Non-pigmented ciliary epithelial cell (primary cell): ENCODE measurements at places on chromosomes 16 and 17.

GRCh38 chr17:17883801-17884200 is 47.0 kb upstream of the SREBF1 start:
- DNase-seq = no peak

DNA sequence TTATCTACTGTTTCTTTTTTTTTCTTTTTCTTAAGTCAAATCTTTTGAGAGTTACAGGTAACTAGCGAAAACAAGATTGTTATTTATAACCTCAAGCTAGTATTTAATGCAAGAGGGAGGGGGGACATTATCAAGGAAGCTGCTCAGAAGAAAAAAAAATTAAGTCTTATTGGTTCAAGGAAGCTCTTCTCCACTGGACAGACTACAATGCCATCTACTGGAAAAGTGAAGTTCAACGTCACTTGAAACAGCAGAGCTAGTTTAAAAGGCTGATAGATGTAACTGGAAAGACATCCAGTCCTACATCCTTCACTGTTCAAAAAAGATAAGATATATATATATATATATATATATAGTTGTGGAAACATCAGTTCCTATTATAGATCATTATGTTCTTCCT is 418.0 kb upstream of the PSMD7 start:
- peak; percentile 54 for DNase-seq

- no peak for DNase-seq
Measured at GRCh38 chr17:17504341-17505140, 8.3 kb upstream of the RASD1 start.

DNA sequence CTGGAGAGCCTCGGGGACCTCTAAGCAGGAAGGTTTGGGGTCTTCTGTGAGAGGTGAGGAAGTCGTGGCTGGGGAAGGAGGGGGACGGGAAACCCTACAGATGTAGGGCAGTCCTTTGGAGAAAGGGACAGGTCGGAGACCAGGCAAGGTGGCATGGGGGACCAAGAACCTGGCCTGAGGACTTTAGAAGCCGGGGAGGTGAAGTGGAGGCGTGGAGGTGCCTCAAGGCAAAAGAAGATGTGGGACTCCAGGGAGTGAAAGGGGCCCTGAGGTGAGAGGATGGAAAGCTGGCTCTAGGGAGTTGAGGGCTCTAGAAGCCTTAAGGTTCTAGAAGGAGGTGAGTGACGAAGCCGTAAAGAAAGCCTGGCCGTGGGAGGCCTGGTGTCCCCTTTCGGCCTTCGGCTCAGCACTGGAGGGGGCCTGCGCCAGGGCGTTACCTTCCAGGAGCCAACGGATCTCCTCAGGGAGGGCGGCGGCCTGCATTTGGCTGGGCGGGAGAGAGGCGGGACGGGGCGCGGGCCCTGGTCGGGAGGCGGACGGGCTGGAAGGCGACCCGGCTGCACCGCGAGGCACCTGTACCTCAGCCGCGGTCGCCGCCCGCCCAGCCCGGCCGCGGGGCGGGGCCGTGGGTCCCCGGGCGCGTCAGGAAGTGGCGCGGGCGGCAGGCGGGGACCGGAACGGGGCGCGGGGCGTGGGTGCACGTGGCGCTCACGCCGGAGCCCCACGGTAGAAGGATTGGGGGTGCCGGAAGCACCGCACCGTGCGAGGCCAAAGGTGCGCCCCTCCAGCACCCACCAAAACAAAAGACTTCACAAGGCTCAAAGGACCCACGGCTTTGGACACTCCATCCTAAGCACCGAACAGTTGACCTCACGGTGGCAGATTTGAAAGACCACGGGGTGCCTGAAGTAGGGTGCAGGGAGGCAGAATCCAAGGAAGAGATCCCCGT is at the start of gene SKAP1:
SKAP1 (minus strand) TSS at position 577 of the 949 bp plus-strand sequence.
- DNase-seq = no peak

DNA sequence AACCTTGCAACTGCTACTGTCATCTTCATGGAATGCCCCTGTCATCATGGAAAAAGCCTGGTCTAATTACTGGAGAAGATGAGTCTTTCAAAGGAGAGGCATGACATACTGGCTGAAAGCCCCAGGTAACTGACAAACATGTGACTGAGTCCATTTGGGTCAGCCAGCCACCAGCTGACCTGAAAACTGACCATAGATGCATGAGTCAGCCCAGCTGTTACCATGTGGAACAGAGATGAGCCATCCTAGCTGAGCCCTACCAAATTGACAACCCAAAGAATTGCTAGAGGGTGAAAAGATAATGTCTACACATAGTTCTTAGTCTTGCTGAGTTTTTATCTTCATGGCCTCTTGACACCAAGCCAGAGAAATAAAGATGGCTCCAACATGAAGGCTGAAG is 311.8 kb downstream of the UTP18 start:
- DNase-seq = no peak

- no peak for DNase-seq
Measured at GRCh38 chr17:43584666-43585102, 38.5 kb upstream of the ETV4 start.

DNA sequence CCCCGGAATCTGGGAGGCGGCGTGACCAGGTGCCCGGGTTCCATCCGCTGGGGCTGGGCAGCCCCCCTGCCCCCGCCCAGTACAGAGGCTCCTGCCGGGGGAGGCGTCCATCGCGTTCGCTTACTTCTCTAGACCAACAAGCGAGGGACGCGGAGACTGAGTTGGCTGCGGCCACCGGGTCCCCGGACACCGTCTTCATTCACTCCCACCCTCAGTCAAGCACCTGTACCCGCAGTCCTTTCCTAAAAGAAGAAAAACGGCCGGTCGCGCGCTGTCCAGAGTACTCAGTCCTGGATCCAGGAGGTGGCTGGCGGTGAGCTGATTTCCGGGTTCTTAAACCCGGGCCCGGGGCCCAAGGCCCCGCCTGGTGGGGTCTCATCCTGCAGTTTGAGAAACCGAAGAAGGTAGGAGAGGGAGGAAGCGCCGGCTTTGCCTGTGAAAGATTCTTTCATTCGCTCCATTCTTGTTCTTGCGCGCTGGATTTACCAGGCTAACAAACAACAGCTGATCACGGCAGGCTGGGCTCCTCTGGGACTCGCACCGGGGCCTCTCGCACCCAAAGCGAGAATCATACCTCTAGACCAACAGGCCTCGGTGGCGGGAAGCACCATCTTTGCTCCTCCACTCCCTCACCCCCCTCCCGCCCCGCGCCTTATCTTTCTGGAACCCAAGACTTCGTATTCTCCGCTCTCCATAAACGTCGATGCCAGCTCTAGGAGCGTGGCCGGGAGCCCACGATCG is 17.4 kb upstream of the OR1F1 start:
- no peak for DNase-seq

DNA sequence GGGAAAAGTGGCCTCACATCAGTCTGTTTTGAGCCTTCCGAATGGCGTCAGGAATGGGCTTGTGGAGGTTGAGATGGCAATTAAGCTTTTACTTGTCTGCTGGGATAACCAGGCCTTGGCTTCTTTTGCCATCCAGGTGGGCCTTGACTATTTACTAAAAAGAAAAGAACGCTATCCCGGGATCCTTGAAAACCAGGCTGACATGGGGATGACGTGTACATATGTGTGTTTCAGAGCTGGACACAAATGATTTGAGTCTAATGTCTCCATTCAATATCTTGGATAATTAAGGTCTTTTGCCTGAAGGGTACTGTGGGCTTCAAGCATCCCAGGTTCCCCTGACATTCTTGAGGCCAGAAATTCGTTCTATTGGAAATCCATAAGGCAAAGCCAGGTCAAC is 32.6 kb upstream of the HOXB13 start:
- no peak for DNase-seq

DNA sequence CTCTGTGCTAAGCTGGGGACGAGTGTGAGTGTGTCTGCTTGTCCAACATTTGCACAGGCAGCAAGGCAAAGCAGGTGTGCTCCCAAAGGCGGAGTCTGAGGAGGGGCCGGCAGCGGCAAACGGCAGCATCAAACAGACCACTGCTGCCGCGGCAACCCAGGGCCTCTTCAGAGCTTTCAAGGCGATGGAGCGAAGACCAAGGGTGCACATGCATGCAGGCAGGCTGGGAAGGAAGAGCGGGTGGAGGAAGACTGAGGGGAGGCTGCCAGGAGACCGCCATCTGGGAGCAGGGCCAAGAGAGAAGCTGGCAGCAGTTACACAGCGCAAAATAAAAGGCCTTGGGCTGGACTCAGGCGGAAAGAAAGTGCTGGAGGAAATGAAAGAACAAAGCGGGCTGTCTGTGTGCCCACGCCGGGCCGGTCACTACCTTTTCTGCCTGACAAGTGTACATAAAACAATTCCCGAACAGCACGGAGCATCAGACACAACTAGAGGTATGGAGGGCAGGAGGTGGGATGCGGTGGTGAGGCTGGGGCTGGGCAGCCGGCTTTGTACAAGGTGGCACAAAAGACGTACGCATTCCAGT is 8.5 kb downstream of the TIMM22 start:
- DNase-seq = no peak

DNA sequence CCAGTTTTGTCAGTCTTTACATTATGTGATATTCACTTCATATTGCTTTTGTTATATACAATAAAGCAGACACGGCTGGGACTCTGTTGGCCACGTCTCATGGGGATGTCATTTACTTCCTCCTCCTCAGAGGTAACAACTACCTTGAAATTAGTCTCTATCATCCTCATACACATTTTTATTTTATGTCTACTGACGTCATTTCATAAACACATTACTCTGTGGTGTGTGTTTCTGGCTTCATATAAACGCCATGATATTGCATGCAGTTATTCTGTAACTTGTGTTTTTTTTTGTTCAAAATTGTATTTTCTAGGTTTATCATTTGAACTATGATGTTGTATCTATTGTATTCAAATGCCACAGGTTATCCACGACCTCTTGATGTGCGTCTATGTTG is 13.4 kb upstream of the IRF8 start:
- no peak for DNase-seq

GRCh38 chr17:20929334-20929733 is 113.5 kb downstream of the USP22 start:
- no peak for DNase-seq

GRCh38 chr17:17832032-17832363 is 4.8 kb downstream of the SREBF1 start:
- no peak for DNase-seq

DNA sequence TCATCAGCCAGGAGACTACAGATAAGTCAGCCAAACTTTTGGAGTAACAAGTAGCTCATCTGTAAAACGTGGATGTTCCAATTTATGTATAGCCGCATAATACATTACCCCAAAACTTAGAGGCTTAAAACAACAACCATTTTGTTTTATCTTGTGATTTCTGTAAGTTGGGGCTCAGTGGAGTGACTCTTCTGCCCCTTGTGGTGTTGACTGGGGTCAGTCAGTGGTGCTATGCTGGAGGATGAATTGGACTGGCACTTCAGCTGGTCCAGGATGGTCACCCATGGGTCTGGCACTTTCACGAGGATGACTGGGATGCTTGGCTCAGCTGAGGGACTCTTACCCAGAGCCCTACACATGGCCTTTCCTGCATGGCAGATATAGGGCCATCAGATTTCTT is 172.5 kb downstream of the WWOX start:
- no peak for DNase-seq

DNA sequence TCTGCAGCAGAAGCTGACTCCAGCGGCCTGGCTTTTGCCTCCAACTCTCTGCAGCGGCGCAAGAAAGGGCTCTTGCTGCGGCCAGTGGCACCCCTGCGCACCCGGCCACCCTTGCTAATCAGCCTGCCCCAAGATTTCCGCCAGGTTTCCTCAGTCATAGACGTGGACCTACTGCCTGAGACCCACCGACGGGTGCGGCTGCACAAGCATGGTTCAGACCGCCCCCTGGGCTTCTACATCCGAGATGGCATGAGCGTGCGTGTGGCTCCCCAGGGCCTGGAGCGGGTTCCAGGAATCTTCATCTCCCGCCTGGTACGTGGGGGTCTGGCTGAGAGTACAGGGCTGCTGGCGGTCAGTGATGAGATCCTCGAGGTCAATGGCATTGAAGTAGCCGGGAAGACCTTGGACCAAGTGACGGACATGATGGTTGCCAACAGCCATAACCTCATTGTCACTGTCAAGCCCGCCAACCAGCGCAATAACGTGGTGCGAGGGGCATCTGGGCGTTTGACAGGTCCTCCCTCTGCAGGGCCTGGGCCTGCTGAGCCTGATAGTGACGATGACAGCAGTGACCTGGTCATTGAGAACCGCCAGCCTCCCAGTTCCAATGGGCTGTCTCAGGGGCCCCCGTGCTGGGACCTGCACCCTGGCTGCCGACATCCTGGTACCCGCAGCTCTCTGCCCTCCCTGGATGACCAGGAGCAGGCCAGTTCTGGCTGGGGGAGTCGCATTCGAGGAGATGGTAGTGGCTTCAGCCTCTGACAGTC is 1.3 kb downstream of the PARD6A start:
- no peak for DNase-seq

DNA sequence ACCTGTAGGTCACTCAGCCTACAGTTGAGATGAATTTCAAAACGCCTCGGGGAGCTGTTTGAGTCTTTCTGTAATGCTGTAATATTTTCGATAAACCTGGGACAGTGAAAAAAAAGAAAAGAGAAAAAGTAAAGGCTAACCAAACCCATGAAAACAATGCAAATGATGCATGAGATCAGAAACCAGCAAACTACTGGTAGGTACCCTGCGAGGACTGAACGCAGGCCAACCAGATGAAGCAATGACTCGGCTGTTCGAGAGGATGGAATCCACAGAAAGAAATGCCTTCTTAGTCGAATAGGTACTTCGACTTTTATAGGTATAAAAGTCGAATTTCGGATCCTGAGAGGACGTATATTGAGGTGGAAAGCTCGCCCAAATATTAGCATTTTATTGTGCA is 509 bp upstream of the ATAD5 start:
- DNase-seq = no peak

DNA sequence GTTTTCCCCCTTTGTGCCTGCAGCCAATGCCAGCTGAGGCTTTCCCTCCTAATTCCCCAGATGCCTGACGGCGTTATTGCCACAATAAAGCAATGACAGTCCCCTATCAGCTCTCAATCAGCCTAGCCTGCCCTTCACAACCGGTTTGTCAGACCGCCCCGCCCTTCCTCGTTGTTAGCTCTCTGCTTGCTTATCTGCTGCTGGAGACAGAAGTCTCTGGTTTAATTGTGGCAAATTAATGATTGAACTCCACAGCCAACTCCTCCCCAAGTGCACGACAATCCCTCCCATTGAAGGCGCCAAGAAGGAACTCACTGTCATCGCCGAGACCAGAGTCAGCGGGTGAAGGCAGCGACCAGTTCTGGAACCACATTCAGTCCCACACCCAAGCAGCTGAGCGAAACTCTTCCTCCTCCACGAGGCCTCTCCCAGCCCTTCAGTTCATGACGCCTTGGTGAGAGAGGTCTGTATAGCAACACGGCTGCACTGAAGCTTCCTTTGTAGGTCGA is 474.4 kb downstream of the SLC39A11 start:
- no peak for DNase-seq

GRCh38 chr17:65855675-65856074 is 294.2 kb upstream of the AXIN2 start:
- no peak for DNase-seq
